Activated CD4-positive, alpha-beta T cell treated with anti-CD3 and anti-CD28 coated beads, Interleukin-2, amount 10 ng/mL, durations not matched to agents 7 days and 5 days (primary cell): ENCODE measurements at places on chromosomes 6 and 20. TPM values are rescaled to one million over a fixed set of nuclear protein-coding genes. Genes with fewer than 3 reads are reported as not detected.

The GNRH2 gene
- 2.0 TPM for total RNA-seq

The CYP39A1 gene
- total RNA-seq, result not detected

The UST gene
- 0.50 TPM for total RNA-seq

The B3GALT4 gene
- 18.3 TPM for total RNA-seq

The GPRC6A gene
- total RNA-seq, result not detected

The LAMA2 gene
- total RNA-seq, result 0.02 TPM

The C6orf52 gene
- 1.1 TPM for total RNA-seq

The ANKEF1 gene
- 6.9 TPM for total RNA-seq

The RPL7L1 gene
- 68.7 TPM for total RNA-seq

The POU5F1 gene
- total RNA-seq, result 0.20 TPM

The PPP2R5D gene
- total RNA-seq, result 62.0 TPM

The CTAGE9 gene
- not detected for total RNA-seq

The BHLHE23 gene
- total RNA-seq, result not detected

The MEP1A gene
- total RNA-seq, result not detected

The CLPSL1 gene
- not detected for total RNA-seq

The ADGB gene
- not detected for total RNA-seq

The PPIL6 gene
- 0.17 TPM for total RNA-seq

The MRPL14 gene
- 47.2 TPM for total RNA-seq

The CHD6 gene
- 39.4 TPM for total RNA-seq

The ZNF391 gene
- 2.0 TPM for total RNA-seq

The RALGAPA2 gene
- total RNA-seq, result 26.4 TPM

The C6orf132 gene
- total RNA-seq, result 0.02 TPM

The C20orf173 gene
- not detected for total RNA-seq

The LTB gene
- 747 TPM for total RNA-seq

The MUC22 gene
- total RNA-seq, result not detected

The FAM217A gene
- not detected for total RNA-seq

The CCN2 gene
- total RNA-seq, result not detected

The OR2H1 gene
- total RNA-seq, result not detected

The XKR7 gene
- 0.05 TPM for total RNA-seq

The PPP1R16B gene
- total RNA-seq, result 67.4 TPM

The NKX2-4 gene
- not detected for total RNA-seq

The DLL1 gene
- total RNA-seq, result 0.58 TPM

The LRRN4 gene
- not detected for total RNA-seq
